ENCODE measurements at places on chromosomes 4 and X.

DNA sequence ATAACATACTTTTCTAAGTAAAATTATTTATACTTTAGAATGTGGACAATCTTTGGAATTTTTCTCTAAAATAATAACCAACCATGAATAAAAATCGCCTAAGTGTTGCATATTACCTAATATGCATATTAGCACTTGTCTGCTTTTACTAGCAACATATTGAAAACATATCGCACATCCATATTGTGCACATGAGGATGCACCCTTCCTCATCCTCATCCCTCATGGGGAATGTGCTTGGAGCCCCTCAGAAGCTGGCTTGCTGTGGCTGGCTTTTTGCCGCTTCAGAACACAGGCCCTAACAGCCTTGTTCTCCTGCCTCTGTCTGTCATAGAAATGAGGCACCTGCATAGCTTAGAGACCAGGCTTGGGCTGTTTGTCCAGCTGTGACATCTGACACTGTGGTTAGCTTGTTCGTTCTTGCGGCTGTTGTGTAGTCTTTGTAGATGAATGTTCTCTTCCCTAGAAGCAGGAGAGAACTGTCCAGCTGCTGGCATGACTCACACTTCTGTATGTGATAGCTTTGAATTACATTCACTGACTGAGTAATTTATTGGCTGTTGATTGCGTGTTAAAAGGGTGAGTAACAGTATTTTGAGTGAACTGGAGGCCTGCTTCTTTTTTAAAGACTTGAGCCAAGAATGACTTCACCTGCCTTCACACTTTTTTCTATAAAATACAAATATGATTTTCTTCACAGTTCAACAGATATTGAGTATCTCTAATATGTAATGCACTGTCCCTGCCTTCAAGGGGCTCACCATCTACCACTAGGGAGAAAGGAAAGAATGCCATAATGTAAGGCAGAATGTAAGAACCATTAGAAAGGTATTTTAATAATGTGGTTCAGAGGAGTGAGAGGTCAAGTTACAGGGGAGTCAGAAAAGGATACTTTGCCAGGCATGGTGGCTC, 81.9 kb downstream of the HMGB2 start:
- peak; percentile 100 for DNase-seq

GRCh38 chrX:122219735-122220134, 964.3 kb upstream of the GRIA3 start:
- no peak for DNase-seq

GRCh38 chr4:114076899-114077570, 97.6 kb upstream of the ARSJ start:
- DNase-seq = peak; percentile 63

GRCh38 chr4:53654300-53654758, 63.0 kb upstream of the LNX1 start:
- DNase-seq = no peak

GRCh38 chr4:123871341-123871740, 474.7 kb downstream of the SPRY1 start:
- DNase-seq = no peak

DNA sequence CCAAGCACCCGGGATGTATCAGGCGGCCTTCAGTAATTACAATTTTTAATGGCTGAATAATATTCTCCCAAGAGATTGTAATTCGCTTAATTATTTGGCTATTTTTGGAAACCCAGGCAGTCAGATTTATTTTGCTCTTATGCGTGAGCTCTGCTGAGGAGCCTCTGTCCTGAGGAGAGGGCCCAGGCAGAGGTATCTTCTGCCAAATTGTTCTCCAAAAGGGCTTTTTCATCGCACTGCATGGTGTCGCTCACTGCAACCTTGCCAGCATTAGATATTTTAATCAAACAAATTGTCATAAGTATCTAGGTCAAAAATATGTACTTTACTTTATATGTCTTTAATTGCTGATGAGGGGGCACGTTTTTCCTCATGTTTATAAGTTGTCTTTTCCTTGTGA, 5.8 kb downstream of the ATP2B3 start:
- no peak for DNase-seq

DNA sequence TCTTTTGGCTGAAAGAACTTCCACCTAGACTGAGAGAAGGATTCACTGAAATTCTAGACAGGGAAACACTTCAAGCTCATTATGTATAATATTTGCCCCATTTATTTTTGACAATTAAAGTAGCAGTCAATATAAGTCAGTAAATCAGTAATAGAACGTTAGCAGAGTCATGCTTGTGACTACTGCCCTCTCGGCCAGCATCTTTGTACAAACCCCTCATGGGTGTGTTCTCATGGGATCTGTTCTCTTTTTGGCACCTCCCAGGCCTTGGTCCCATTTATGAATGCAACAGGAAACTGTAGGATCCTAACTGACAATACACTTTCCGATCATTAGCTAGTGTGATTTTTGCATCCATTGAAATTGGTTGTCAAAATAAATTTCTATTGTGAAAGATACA, 2.9 kb downstream of the MSL3 start:
- no peak for DNase-seq

GRCh38 chr4:13527981-13528820, 16.1 kb downstream of the NKX3-2 start:
- DNase-seq = no peak
